Amniotic stem cell (primary cell): ENCODE measurements at places on chromosomes 13 and 19.

DNA sequence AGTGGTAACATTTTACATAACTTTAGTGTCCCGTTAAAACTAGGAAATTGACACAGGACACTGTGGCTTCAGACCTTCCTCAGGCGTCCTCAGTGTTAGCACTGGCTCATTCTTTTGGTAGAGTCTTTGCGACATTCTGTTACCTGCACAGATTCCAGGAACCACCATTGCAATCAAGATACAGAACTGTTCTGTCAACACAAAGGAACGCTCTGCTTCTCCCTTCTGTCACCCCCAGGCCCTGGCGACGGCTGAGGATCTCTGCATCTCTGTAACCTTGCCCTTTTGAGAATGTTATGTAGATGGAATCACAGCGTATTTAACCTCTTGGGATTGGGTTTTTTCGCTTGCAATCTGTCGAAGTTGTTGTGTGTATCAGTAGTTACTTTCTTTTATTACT lies 22.6 kb downstream of the KDM4B start:
- DNase-seq, result no peak

- DNase-seq, result no peak
These were observed 3.4 kb upstream of the ZNF333 start for GRCh38 chr19:14686411-14686810.

GRCh38 chr13:28426381-28426780 lies 68.5 kb downstream of the FLT1 start:
- DNase-seq, result no peak

DNA sequence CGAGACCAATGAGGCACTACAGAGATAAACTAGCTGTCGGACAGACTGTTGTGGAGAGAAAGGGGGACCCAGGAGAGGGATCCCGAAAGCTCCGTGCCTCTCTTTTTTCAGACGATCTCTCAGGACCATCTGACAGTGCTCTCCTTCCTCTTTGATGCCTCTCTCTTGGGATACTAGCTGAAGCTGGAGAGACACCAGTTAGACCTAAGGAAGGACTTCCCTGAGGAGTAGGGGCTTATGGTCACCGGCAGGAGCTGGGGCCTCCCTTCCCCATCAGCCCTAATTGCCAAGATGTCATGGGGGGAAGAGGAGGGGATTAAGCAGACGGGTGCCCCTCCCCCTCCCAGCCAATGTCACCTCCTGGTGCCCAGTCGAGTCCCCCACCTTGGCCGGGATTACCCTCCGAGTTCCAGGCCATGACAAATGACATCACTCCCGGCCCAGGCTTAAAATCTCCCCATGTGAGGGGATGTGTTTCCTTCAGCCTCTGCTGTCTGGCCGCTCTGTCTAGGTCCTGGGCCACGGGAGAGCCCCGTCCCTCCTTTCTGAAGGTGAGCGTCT lies at the start of gene CRX:
CRX (plus strand) TSS at position 478 of the 561 bp plus-strand sequence. CDS start 12,507 bp downstream, outside the sequence.
- DNase-seq, result no peak

- no peak for DNase-seq
These were observed 122.4 kb upstream of the LSM14A start for GRCh38 chr19:34049944-34050343.
